ENCODE measurements at places on chromosomes 3 and 15.

GRCh38 chr3:97504463-97504862 lies 260.1 kb upstream of the ARL6 start:
- DNase-seq, result no peak

DNA sequence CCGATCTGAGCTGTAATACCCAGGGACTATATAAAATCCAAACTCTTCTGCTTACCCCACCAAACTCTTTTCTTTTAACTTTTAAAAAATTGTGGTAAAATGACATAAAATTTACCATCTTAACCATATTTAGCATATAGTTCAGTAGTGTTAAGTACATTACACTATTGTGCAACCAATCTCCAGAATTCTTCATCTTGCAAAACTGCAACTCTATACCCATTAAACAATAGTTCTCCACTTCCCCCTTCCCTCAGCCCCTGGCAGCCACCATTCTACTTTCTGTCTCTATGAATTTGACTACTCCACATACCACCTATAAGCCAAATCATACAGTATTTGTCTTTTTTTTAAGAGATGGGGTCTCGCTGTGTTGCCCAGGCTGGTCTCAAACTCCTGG lies 38.7 kb downstream of the SENP8 start:
- DNase-seq, result no peak

GRCh38 chr3:177146646-177147045 lies 50.6 kb downstream of the TBL1XR1 start:
- peak; percentile 36 for DNase-seq

DNA sequence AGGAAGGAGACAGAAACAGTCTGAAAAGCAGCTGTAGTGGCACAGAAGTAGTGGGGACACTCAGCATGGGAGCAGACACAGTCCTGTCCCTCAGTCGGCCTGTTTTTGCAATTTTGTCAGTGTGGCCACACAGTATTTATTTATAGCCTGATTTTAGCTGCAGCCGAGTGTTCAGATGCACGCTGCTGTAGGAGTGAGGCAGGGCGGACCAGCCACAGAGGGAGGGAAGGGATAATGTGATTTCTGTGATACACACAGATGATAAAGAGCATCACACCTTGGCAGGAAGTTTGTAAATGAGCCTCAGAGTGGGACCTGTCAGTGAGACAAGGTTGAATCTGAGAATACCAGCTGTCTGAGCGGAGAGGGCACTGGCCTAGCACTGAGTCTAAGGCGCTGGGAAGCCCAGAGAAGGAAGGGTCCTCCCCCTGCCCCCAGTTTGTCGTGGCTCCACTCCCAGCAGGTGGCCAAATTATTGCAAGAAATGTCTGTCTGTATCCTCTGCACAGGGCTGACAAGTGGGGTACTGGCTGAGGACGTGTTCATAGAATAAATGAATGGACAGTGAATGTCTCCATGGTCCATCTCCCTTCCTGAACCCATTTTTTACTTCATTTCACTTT lies 3.8 kb downstream of the PSTPIP1 start:
- DNase-seq, result no peak

GRCh38 chr15:60584355-60584998 lies 105.5 kb upstream of the ICE2 start:
- no peak for DNase-seq

DNA sequence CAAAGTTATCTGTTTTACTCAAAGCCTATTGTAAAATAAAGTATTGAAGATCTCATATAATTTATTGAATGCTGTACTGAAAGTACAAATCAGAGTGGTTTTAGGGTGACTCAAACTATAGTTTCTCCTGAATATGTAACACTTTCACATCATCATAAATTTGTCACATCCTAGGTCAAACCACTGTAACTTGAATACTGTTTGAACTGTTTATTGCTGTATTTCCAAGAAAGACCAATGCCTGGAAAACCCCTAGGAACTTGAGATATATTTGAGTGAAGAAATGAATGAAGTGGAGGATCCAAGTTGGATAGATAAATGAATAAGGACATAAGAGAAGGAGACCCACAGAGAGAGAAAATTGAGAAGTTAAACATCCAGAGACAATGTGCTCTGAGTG lies 348.2 kb downstream of the GRM7 start:
- DNase-seq, result no peak

- no peak for DNase-seq
Measured at GRCh38 chr3:63384382-63384781, 106.3 kb downstream of the SYNPR start.

GRCh38 chr15:73647259-73648013 lies 14.2 kb upstream of the NPTN start:
- DNase-seq, result no peak

GRCh38 chr3:195566797-195567196 lies 16.9 kb downstream of the APOD start:
- peak; percentile 21 for DNase-seq

DNA sequence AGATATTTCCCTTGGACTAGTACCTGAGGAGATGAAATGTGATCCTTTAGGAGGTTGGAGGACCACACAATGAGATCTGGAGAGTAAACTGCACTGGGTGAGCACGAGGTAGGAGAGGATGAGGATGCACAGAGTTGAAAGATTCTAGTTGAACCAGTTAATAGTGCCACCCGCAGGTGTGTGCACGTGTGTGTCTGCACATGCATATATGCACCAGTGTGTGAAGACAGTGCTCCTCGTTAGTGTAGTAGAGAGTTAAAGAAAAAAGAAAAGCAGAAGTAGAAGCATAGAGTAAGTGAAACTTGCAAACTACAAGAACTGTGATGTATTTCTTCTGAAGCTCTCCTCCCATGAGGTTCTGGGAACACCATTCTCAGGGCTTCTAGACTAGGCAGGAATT lies 8.4 kb downstream of the MED12L start:
- no peak for DNase-seq

GRCh38 chr3:12513694-12514446 lies 29.6 kb downstream of the TSEN2 start:
- no peak for DNase-seq

GRCh38 chr15:93825682-93826081 lies 405.7 kb upstream of the MCTP2 start:
- no peak for DNase-seq

GRCh38 chr3:157752554-157752953 lies 249.3 kb upstream of the VEPH1 start:
- DNase-seq, result no peak

- no peak for DNase-seq
Measured at GRCh38 chr15:40061212-40061901, 22.4 kb upstream of the SRP14 start.

- no peak for DNase-seq
Measured at GRCh38 chr15:73522011-73522410, 79.0 kb downstream of the REC114 start.

- no peak for DNase-seq
Measured at GRCh38 chr3:197105786-197106185, 76.2 kb upstream of the MELTF start.

DNA sequence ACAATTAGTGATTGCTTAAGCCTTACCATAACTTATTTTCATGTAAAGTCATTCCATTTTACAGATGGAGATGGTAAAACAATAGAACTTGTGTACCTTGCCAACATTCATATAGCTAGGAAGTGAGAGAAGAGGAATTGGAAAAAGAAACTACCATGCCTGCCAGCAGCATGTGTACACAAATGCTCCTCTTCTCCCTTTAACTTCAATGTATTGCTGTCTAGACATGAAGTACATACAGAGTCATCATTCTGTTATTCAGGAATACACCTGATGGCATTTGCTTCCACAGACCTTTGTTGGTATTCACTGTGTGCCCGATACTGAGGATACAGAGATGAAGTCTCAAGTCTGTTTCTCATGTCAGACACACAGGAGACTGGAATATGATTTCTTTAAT lies 7.1 kb upstream of the TMEM207 start:
- DNase-seq, result no peak

GRCh38 chr3:43919029-43919428 lies 228.3 kb downstream of the ABHD5 start:
- DNase-seq, result peak; percentile 47

- DNase-seq, result no peak
Measured at GRCh38 chr3:141235661-141236171, 4.1 kb downstream of the PXYLP1 start.

GRCh38 chr15:48414015-48414414 lies 82.8 kb downstream of the DUT start:
- peak; percentile 68 for DNase-seq

- no peak for DNase-seq
Measured at GRCh38 chr15:65343374-65343981, 34.3 kb downstream of the IGDCC3 start.

- no peak for DNase-seq
Measured at GRCh38 chr3:197733042-197733441, 3.7 kb downstream of the RUBCN start.

DNA sequence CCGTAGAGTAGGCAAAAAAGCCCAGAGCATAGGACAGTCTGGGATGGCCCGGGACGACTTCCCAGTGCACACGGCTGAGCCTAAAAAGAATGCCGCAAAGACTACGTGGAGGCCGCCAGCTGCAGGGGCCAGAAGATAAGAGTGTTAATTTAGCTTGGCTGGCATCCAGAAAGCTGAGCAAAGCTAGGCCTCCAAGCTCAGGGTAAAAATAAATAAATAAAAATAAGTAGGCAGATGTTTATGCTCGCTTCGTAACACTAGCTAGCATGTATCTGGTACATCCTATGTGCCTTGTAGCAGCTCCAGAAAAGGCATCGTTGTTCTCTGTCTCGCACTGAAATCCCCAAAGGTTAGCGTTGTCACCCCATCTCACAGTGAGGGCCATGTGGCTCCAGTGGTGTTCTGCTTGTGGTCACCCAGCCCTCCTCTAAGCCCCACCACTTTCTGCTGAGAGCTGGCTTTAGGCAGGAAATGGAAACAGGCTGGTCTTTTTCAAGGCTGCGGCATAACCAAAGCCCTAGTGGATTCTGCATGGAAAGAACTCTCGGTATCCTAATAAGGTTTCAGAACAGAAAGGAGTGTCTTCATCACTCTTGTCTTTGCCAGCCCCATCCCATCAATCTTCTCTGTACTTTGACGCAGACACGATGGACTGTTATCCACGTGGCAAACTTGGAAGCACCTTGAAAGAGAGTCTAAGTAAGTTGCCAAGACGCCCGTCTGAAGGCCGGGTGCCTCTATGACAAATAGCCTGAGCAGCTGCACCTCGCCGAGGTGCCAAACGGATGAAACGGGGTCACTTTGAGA lies 58.1 kb upstream of the MEF2A start:
- DNase-seq, result peak; percentile 17

DNA sequence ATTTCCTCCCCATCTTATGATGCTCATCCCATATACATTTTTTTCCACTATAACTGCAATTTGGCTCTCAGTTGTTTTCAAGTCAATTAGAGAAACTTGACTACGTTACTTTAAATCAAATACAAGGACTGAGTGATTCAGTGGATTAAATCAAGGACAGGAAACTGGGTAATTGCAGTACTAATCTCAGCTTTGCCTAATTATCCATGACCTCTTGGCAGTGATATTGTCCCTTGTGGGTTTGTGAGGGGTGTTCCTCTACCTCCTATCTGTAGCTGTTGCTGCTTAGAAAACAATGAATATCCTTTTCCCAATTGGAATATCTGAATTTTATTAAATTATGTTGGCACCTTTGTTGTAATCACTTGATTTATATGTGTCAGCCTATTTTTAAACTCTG lies 79.4 kb downstream of the ZPLD1 start:
- DNase-seq, result no peak

DNA sequence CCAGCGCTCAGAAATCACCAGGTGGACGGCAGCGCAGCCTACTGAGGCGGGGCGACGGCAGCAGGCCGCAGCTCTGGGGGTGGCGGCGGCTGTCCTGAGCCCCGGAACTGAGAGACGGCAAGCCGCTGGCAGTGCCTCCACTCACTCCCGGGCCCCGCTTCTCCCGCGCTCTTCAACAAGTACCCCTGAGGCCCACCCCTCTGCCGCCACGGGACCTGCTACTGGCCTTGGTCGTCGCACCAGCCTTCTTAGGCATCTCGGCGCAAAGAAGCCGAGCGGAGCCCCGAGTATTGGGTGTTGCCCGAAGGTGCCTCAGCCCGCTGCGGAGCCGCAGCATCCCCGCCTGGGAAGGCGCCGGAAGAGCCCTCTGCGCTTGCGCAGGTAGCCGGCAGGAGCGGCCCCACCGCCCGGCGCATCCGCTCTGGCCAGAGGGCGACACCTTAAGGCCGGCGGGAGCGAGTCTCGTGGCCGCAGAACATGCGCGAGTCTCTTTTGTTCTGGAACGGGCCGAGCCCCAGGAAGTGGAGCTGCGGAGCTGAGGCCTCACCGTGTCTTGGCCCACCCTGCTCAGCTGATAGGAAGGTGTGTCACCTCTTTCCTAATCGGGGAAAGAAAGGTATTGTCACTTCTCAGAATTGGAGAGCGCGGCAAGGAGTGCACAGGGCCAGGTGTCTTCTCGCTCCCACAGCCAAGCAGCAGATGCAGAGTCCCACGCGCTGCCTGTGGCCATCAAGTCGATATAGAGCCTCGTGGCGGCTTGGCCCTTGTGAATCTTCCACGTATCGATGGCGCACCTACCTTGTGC lies at the start of gene C15orf40:
C15orf40 (minus strand) TSS at position 369 of the 805 bp plus-strand sequence; CDS start at position 337, 32 bp downstream.
- DNase-seq, result peak; percentile 90

DNA sequence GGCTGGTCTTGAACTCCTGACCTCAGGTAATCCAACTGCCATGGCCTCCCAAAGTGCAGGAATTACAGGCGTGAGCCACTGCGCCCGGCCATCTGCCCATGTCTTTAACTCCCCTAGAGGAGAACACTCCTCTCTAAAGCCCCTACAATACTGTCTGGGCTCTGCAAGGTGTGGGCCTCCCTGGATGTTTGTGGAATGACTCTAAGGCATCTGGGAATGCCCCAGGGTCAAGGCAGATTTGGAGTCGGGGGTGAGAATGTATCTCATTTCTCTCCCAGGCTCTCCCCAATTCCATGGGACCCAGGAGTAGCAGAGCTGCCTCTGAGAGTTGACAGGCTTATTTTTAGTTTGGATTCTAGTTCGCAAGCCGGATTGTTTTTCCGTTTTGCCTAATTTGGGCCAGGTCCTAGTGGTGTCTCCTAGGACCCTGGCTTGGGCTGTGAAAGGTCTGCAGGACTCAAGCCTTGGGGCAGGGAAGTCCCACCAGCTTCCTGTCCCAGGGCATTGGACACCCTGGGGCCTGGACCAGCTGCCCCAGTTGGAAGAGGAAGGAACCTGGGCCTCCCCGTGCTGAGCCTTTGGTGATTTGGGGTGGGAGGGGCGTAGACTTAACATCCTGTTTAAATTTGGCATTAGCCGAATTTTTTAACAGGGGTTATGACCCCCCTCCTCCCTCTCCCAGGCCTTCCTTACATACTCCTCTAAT lies 53.5 kb downstream of the MAGEF1 start:
- no peak for DNase-seq

DNA sequence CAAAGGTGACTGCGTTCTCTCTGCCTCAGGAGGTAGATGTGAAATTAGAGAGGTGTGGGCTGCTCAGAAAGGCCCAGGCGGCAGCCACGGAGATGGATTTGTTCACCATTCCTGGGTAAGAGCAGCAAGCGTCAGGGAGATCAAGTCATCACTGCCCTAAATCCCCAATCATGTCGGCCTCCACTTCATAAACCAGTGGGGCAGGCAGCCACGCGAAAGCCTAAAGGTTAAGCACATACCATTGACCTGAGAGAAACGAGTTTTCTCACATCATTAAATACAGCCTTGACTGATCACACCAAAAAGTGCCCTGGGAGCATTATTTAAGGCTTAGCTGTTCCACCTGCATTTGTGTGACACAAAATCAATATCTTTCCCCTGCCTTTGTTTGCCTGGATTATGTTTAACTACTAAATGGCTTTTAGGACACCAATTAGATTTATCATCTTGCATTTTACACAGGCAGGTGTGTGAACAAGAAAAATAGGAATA lies 50.7 kb upstream of the FOXB1 start:
- no peak for DNase-seq

All from EL (cell line).